NCI-H2081 (cell line): ENCODE measurements at places on chromosomes 12 and 14.

DNA sequence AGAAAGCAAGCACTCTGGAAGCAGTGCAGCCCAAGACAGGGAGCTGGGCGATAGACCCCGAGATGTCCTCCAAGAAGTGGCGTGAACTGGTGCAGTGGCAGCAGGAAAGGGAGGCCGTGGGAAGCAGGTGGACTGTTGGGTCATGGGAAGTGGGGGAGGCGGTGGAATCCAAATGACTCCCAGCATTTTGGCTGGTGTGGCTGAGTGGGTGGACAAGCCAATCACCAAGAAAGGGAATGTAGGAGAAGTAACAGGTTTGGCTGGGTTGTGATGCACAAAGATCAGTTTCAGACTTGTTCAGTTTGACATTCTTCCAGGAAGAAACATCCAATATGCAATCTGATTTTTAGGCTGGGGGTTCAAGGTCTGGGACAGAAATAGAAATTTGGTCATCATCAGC lies 46.0 kb upstream of the KTN1 start:
- no peak for DNase-seq

- DNase-seq: no peak
These were observed 16.2 kb downstream of the SLC7A8 start for GRCh38 chr14:23167116-23167847.

DNA sequence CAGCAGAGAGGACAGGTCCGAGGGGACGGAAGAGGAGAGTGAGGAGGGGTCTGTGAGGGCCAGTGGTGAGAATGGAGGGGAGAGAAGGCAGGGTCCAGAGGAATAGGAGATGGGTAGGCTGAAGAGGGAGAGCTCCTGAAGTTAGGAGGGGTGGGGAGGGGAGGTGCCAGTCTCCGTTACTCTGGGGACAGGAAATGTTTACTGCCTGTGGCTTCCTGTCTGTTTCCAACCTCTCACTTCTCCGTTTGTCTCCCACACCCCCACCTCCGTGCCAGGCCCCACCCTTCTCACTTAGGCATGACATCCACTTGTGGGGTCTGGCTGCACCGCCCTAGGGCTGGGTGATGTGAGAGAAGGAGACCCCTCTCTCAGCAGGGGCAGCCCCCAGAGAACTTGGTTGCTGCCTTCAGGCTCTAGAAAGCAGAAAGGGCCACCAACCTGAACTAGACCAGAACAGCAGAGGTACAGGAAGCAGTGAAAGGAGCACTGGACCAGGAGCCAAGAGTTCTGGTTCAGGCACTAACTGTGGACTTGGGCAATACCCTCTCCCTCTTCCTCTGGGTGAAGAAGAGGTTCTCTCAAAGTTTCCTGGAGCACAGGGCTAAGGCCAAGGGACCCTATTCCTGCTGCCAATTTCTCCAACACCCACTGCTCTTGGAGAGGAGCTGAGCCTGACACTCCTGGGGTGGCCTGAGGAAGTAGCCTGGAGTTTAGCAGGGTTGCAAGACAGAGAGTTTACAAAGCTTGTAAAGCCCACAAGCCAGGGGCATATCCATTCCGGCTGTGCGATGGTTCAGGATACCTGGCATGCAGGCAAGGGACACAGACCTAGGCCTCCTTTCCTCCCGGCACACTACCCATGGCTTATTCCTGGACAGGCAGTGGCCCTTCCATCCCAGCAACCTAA lies 5.5 kb downstream of the ITGA5 start:
- no peak for DNase-seq

DNA sequence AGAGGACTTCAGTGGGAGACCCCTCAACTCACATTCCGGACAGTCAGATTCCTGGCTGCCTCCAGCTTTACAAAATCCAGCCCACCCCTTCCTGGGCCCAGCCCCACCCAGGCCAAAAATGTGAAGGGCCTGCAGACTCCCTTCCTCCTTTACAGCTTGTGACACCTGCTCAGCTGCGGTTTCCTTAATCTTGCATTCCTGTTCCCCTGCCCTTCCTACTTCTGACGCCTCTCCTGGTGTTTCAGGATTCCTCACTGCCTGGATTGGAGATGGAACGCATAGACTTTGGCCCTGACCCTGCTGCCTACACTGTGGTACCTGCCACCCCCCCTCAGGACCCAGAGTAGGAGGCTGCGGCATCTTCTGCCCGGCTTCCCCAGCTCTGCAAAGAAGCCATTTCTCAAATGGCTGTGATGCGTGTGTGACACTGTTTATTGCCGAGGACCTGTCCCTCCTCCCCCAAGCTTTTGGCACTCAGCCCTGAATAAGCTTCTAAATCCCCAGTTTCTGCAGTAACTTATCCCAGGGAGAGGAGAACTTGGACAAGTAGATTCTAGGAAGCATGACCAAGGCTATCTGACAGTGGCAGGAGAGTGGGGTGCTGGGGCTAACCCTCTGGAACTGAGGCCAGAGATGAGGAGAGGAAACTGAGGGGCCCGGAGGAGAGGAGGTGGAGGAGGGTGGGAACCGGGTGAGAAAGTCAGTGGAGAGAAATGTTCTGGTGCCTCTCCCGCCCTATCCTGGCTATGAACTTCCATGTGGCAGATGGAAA lies 24.9 kb upstream of the BCDIN3D start:
- DNase-seq: no peak

DNA sequence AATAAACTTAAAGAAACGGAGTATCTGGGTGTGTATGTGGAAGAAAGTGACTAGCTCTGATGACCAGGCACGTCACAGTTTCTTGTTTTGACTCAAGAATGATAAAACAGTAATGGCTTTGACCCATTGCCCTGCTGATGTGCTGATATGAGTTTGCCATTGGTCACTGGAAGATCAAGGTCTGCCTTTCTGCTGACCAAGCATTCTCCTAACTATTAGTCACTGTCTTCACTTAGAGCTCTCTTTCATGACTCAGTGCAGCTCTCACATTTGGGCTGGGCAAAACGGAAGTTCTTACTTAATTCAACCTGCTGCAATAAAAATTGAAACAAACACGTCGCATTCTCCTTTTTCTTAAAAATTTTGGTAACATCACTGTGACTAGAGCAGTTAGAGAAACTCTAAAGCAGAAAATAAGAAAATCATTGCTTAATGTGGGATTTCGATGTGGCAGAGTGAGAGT lies 366.7 kb downstream of the BTG1 start:
- DNase-seq: no peak

DNA sequence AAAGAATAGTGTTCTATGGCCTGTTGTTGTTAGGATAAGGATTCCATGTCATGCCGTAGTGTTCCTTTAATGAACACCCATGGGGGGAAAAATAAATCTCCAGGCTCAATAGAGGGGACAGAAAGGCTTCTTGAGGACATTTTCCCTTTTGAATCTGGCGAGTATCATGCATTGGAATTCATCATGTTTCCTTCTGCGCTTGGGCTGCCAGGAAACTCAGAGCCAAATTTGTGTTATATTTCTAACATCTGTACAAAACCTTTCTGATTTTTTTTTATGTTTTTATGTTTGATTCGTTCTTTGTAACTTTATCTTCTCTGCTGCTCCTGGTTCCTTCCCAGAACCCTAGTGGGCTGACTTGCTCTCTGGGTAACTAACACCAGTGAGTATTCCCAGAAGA lies 1163.3 kb downstream of the VRK1 start:
- DNase-seq: no peak

- DNase-seq: no peak
These were observed 5.0 kb downstream of the SLC22A17 start for GRCh38 chr14:23347406-23348296.

DNA sequence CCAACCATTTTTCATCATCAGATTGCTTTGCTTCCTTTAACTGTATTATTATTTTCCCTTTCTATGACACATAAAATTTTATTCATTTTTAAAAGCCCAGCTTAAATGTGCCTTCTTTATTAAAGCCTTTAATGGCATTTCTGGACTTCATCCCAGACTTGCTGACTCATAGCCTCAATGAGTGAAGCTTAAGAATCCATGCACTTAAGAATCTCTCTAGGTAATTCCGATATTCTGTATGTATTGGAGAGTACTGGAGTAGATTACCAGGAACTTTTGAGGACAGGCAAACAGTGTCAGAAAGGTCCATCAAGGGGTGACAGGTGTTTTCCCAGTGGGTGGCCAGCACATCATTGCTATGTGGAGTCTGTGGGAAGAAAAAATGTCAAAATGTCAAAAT lies 107.9 kb downstream of the PTPRQ start:
- DNase-seq: no peak

GRCh38 chr12:117972301-117972700 lies 3.5 kb upstream of the KSR2 start:
- DNase-seq: peak; percentile 24

DNA sequence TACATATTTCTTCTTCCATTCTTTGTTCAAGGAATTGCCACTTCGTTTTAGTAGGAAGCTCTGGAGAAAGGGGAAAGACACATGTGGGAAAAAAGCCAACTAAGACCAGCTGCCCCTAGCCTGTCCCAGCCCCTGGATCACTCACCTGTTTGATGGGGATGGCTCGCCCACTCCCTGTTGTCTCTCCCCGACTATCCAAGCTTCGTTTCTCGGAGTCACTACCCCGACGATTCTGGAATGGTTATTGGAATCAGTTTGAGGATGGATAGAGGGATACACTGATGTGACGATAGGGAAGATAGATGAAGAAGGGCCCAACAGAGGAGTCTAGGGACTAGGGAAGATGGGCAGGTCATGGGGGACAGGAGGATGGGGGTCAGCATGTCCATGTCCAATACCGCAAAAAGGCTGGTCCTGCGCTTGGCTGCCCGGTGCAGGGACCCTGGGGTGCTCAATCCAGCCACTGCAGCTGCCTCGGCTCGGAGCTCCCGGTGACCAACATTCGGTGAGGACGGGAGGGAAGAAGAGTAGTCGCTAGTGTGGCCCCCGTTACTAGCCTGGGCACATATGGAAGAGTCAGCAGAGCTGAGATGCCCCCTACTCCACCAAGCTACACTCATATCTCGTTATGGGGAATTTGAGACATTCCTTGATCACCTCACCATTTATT lies 7.0 kb downstream of the AGAP2 start:
- no peak for DNase-seq

DNA sequence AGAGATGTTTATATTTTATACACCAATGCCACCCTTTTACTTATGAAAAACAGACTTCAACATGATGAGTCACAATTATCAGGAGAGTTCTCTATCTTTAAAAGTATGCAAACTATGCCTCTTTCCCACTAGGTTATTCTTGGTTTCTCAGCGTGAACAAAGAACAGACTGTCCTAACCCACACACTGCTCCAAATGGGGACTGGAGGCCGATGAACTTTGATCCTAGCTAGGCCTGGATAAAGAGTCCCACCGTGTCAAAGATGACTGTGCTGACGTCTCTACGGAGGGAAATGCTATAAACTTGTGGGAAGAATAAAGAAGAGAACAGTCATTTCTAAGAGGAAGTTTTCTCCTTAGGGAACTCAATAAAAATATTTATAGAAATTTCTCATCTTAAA lies 160.1 kb downstream of the EPS8 start:
- no peak for DNase-seq

DNA sequence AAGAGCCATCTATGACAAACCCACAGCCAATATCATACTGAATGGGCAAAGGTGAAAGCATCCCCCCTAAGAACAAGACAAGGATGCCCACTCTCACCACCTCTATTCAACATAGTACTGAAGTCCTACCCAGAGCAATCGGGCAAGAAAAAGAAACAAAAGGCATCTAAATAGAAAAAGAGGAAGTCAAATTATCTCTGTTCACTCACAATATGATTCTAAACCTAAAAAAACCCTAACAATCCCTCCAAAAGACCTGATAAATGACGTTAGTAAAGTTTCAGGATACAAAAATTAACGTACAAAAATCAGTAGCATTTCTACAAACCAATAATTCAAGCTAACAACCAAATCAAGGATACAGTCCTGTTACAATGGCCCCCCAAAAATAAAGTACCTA lies 26.9 kb downstream of the MDM1 start:
- DNase-seq: no peak

DNA sequence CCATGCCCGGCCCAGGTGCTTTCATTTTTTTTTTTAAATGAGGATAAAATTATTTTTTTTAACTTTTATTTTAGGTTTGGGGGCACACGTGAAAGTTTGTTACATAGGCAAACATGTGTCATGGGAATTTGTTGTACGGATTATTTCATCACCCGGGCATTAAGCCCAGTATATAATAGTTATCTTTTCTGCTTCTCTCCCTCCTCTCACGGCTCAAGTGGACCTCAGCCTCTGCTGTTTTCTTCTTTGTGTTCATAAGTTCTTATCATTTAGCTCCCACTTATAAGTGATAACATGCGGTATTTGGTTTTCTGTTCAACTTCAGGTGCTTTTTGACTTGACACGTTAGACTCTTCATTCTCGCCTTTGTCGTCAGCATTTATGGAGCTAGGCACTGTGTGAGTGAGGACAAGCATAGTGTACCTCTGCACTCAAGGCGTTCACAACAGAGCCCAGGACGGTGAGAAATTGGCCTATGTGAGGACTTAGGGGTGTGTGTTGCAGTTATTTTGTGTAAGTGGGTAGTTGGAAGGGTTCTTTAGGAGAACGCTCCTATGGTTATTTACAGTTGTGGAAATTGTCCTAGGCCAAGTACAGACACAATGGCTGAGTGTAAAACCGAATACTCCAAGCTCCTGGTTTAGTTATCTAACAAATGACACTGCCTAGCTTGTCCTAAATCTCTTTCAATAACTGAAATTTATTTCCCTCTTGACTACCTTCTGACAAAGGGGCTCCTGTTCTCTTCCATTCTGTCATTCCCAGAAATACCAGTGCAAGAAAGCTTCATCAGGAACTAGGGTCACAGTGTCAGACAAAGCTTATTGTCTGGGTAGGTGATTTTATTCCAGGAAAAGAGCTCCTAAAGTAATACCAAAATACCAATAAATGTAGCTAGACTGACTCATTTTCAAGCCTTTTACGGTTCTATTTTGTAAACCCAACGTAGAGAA lies 200.5 kb upstream of the PRICKLE1 start:
- no peak for DNase-seq
